ENCODE measurements at places on chromosomes 13 and 19.

DNA sequence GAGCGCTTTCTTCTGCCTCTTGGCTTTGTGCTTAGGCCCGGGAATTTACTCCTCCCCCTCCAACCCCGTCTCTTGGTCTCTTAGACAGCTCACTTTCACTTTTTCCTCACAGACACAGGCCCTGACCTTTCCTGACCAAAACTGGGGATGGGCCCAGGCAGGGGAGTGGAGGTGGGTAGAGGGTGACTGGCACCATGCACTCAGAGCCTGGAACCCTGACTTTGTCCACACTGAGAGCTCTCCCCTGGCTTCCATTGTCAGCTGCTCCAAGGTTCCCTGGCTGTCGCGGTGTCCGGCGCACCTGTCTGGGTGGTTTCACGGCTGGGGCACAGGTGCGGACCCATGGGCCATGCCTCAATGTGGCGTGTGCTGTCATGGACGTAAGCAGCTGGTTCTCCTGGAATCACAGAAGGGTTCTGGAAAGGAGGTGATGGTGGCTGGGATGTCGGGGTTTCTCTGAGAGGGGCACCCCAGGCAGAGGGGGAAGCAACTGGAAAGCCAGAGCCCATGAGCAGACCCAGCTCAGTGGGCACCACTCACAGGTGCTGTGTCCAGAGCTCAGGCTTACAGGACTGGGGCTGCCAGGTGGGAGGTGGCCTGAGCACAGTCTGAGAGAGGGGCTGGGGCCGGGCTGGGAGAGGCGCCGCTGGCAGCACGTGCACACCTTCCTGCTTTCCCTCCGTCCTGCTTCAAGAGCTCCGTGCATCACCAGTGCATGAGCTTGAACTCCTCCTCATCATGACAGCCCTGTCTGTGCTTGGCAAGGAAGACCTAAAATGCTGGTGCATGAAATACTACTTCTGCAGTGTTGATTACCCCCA is 28.0 kb upstream of the C1QTNF9 start:
- no peak for DNase-seq

DNA sequence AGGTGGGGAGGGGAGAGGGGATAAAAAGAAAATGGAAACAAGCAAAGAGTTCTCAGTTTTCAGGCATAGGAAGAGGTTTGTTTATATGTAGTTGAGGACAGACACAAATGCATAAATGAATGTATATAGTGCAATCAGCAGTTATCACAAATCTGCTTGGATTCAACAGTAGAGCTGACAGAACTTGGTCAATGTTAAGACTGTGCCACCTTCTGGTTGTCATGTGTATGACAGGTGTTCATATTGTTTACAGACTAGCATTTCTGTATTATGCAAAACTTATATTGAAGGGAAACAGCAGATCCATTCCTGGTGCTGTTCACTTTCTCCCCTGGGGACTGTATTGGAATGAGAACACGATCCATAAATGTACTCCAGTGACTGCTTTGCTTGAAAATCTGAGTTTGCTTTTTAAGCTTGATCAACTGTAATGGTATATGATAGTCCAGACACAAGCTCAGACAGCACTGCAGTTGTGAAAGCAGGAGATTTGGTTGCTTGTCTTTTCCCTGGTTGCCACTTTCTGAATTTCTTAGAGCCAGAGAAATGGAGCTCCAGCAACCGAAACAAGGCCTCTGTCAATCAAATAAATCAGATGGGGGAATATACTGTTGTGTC is 319.5 kb upstream of the OBI1 start:
- peak; percentile 63 for DNase-seq

- no peak for DNase-seq
Measured at GRCh38 chr13:75841905-75842304, 205.8 kb downstream of the LMO7 start.

DNA sequence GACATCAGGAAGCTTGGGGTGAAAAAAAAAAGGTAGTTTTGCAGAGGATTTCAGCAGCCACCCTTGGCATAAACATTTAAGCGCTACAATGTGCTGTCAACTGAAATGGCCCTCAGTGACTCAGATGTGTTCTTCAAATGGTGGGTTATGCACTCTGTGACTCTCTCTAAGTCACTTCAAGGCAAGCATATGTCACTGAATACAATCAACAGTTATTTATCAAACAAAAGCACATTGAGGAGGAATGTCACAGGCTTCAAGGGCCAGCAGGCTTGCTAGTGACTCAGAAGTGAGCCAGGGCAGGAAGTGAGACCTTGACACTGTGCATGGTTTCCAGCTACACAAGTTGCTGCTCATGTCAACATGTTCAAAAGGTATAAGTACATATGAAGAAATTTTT is 523.7 kb upstream of the HTR2A start:
- no peak for DNase-seq

GRCh38 chr19:11284515-11284914 is 11.4 kb upstream of the TSPAN16 start:
- no peak for DNase-seq

DNA sequence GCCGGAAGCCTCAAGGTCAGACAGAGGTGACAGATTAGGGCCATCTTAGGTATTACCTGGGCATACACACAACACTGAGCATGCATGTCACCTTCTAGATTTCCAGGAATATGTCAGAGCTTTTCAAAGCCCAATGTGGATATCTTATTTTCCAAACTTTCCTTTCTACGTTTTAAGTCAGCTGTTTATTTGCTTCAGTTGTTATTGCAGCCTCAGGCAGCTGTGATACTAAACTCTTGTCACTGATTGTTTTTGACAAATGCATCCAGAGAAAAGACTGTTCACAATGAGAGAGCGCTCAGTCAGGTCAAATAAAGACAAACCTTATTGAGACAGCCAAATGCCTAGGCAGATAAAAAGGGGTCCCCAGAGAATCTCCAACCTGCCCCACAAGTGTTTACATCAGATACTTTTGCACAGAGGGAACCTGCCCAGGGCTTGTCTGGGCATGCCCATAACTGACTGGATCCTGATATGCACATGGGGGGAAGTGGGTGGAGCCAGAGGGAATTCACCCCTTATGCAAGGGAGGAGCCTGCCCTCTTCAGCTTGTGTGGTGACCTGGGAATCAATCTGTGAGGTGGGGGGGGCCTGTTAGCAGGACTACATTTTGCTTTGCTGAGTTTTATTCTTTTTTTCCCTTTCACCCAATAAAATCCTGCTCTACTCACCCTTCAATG is 28.5 kb downstream of the MED4 start:
- no peak for DNase-seq

DNA sequence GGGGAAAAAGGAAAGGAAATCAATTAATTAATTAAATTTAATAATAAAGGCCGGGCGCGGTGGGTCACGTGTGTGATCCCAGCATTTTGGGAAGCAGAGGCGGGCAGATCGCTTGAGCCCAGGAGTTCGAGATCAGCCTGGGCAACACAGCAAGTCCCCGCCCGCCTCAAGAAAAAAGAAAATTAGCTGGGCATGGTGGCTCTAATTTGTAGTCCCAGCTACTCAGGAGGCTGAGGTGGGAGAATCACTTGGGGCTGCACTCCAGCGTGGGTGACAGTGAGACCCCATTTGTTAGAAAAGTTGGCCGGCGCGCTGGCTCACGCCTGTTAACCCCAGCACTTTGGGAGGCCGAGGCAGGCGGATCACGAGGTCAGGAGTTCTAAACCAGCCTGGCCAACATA is 733 bp upstream of the CD320 start:
- DNase-seq = no peak

- no peak for DNase-seq
Measured at GRCh38 chr19:12485052-12485416, 418 bp upstream of the ZNF709 start.

- no peak for DNase-seq
Measured at GRCh38 chr13:73103238-73103637, 44.4 kb downstream of the KLF5 start.

- no peak for DNase-seq
Measured at GRCh38 chr19:13100031-13100588, 2.5 kb downstream of the LYL1 start.

- no peak for DNase-seq
Measured at GRCh38 chr13:98869408-98870090, 108.3 kb downstream of the DOCK9 start.

DNA sequence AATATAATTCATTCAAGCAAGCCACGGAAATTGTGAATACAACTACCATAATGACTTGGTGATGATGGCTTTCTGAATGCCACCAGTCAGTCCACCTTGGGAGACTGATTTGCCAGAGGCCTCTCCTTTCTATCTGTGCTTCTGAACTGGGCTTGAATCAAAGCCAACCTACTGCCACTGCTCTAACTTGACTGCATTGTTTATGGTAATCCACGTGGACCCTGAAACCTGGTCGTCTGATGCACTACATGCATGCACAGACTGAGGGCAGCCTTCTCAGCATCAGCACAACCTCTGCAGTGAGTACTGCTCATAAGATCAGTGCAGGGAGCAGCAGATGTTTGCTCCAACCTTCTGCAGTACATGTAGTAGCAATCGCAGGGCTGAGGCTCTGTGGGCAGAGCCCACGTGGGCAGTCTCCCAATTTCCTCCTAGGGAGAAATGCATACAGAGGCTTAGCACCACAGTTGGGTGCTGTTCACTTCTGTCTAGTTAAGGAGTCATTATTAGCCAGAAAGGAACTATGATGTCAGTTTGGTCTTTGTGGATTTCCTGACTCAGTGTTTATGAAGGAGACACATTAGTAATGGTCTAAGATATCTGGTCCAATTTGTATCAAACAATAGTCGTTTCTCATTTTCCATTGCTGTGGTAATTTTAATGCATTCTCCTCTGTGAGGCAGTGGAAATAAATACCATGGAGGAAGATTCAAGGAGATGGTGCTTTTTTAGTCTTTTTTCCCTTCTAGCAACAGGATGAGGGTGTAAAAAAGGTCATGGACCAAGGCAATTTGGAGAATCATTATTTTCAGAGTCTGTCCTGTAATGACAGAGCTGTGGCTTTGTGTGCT is 82.5 kb downstream of the AKAP11 start:
- peak; percentile 16 for DNase-seq

DNA sequence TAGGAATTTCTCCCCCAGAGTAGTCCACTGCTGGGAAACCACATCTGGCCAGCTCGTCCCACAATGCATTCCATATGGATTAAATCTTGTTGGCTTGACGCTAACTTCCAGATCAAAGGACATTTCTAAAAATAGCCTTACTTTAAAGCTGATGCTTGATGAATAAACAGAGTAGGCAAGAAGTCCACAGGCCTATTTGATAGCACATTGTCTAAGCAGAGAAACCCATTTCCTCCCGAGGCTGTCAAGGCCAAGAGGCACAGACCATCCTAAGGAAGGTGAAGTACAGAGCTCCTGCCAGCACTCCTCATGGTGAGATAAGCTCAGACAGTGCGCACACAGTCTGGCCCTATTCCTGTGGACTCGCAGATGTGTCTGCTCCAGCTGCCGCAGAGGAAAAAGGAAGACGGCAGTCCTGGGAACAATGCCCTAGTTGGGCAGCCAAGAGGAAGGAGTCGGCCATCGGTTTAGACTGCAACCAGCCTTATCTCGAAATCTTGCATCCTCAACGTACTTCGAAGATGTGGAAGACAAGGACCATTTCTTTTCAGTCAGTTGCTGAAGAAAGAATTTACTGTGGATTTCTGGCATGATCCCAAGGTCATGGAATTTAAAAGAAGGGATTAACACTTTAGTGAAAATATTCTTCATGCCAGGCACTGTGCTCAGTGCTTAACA is 156.8 kb downstream of the RGCC start:
- DNase-seq = peak; percentile 82

All from GM03348 (cell line).